Stimulated activated CD4-positive, alpha-beta T cell treated with anti-CD3 and anti-CD28 coated beads, TNF-alpha, amount 100 ng/mL, for 24 hours (primary cell): ENCODE measurements at places on chromosomes 3 and 15.

- no peak for DNase-seq
Measured at GRCh38 chr15:92634060-92634459, 21.5 kb downstream of the FAM174B start.

GRCh38 chr3:68874551-68875348 is 57.6 kb downstream of the TAFA4 start:
- no peak for DNase-seq

DNA sequence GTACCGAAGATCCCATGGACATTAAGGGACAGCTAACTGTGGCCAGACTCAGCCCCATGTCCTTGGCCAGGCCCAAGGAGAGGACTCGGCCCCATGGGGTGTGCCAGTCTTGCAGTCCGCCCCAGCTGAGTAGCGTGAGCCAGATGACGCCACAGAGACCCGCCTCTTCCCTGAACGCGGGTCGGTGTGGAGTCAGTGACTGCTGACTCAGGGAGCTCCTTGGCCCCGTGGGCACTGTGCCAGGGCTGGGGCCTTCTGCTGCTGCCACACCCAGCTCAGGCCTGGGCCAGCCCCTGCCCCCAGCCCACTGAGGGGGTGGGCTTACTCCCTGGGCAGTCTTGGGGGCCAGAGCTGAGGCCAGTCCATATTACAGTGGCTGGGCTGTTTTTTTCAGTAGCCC is 52.8 kb downstream of the PLXNA1 start:
- no peak for DNase-seq

DNA sequence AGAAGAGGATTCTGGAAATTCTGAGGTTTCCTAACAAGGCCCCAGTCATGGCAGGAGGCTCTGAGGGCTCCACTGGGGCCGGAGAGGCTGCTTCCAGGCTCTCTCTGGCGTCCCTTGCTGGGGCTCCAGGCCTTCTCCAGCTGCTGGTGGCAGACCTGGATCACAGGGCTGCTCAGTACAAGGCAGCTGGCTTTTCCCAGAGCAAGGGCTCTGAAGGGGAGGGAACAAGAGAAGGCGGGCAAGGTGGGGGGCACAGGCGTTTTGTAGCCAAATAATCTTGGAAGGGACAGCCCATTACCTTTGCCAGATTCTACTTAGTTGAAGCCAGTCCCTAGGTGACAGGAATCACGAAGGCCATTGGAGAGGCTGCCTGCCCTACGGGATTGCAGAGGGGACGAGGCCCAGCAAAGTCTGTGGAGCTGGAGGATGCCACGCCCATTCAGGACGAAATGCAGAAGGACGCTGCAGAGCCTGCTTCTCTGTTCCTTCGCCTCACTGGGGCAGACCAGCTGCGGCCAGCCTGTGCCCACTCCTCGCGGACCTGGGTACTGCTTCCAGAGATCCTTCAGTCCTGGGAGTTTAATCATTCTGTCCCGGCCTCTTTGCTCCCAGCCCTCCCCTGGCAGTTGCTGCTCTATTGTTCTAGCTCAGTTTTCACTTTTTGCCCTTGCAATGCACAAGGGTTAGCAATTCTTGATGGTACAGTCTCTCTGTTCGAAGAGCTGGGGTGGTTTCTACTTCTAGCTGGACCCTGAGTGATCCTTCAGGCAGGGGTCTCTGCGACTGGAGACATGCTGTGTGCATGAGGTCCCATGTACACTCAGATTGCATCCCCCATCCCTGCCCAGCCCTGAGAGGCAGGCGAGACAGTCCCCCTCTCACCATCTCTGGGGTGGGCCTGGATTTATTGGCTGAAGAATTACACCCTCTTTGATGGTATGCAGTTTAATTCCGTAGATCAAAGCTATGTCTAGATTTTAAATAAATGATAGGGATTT is 149.3 kb upstream of the MEF2A start:
- DNase-seq = no peak

DNA sequence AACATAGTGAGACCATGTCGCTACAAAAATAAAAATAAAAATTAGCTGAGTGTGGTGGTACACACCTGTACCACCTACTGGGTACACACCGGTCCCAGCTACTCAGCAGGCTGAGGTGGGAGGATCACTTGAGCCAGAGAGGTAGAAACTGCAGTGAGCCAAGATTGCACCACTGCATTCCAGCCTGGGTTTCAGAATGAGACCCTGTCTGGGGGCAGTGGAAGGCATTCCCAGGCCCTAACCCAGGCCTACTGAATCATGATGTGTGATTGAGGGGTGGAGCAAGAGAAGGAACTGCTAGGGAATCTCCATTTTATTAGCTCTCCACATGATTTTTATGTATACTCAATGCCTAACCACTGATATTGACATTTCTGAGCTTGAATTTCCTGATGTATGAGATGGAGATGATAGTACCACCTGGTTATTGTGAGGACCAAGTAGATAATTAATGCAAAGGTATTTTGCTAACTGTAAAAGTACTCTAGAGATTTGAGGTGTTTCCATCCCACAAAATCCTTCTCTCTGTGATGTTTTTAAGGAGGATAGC is 169.5 kb upstream of the UMPS start:
- no peak for DNase-seq

DNA sequence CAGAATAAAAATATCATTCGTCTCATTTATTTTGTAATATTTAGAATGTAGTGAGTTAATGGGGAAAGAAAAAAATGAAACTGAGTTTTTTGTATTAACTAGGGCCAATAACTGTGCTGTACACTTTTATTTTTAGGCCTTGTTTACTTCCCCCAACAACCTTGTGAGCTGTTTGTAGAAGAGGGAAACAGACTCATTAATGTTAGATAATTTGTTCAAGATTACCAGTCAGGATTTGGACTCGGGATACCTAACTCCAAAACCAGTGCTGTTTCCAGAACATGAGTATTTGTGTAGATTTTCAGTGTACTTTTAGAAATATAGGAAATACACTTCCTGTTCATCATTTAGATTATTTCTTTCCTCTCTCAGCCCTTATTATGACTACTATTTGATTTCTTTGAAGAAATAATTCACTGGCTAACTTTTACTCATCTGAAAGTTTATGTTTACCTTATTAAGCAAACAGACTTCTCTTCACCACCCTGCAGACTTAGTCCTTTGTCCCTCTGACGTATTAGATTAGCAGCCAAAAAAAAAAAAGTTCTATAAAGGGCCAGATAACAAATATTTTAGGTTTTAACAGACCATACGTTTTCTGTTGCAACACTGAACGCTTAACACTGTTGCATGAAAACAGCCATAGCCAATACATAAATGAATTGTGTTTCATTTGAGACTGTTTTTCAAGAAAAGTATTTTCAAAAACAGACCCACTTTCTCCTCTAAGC is 192.5 kb upstream of the CGNL1 start:
- no peak for DNase-seq

GRCh38 chr3:69585472-69585871 is 153.8 kb upstream of the MITF start:
- no peak for DNase-seq

GRCh38 chr3:197750858-197751737 is 1.4 kb downstream of the FYTTD1 start:
- DNase-seq = no peak

GRCh38 chr15:97941572-97941971 is 18.9 kb upstream of the ARRDC4 start:
- DNase-seq = no peak

- DNase-seq = no peak
Measured at GRCh38 chr3:156898296-156898880, 72.2 kb downstream of the LEKR1 start.

DNA sequence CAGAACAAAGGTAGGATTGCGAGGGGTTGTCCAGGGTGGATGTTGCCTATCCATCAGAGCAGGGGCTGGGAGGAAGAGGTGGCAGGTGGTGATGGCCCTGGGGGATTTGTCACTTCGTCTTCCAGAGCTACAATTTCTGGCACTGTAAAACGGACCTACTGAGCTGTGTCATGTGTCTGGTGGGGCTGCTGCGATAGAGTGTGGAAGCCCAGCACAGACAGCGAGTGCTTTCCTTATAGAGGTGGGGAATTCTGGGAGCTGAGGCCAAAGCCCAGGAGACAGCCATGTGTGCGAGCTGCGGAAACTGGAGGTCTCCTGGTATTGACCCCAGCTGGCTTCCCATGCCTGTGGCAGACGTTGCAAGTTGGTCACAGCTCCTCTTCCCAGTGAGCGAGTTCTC is 61.2 kb upstream of the SEC22A start:
- no peak for DNase-seq

DNA sequence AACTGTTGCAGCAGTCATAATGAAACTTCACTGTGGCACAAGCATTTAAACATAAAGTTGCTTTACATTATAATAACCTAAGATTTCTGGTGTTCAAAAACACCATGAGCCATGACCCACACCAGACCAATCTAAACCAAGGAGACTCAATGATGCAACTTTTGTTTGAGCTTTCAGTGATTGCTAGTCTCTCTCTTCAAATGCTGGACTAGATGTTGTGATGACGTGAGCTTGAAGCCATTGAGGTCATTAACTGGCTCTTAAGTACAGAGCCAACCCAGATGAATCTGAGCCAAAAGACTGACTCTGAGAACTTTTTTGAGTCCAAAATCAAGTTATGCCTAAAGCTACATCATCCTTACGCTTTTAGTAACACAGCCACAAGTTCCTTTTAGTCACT is 36.5 kb downstream of the ATR start:
- DNase-seq = no peak

DNA sequence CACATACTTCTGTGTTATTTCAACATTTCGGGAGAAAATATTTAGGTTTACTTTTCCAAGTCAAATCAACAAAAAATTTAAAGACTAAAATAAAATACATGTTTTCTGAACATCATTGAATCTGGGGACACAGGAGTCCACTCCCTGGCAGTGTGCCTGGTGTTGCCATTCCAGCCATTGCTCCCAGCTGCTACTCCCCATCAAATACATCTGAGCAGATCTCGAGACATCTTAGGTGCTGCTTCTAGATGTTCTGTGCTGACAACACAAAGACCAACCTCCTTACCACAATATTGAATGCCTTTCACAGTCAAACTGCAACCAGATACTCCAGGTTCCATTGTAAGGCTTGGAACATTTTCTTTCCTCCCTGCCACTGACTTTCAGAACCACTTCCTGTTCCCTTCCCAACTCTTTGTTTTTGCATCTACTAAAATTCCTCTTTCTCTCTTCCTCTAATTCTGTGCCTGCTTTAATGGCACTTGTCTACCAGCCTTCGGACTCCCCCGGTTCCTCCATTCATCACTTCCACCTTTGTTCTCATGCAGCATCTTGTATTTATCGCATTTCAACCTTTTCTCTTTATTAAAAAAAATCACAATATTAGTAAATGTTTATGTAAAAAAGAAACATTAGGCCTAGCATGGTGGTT is 81.1 kb upstream of the SLC4A7 start:
- DNase-seq = no peak

- DNase-seq = no peak
Measured at GRCh38 chr15:35167675-35168074, 82.6 kb upstream of the NANOGP8 start.

- DNase-seq = no peak
Measured at GRCh38 chr15:29734917-29735572, 87.2 kb downstream of the TJP1 start.

DNA sequence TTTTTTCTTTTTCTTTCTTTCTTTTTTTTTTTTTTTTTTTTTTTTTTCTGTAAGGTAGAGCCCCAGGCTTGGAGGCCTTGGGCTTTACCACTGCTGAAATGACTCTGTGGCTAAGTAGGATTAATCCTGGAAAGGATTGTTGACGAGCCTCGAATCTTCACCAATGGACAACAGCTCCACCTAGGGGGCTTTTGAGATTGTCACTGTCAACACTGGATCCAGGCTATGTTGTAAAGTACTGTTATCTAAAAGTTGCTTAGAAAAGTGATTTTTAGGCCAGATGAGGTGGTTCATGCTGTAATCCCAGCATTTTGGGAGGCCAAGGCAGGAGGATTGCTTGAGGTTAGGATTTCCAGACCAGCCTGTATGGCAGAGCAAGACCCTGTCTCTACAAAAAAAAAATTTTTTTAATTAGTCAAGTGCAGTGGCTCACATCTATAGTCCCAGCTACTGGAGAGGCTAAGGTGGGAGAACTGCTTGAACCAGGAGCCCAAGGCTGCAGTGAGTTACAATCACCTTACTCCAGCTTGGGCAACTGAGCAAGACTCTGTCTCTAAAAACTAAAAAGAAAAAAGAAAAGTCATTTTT is 41.6 kb downstream of the KLHL18 start:
- DNase-seq = peak; percentile 22

- no peak for DNase-seq
Measured at GRCh38 chr3:106862067-106862466, 515.2 kb upstream of the CCDC54 start.

- DNase-seq = no peak
Measured at GRCh38 chr3:114083112-114083511, 26.6 kb downstream of the QTRT2 start.

DNA sequence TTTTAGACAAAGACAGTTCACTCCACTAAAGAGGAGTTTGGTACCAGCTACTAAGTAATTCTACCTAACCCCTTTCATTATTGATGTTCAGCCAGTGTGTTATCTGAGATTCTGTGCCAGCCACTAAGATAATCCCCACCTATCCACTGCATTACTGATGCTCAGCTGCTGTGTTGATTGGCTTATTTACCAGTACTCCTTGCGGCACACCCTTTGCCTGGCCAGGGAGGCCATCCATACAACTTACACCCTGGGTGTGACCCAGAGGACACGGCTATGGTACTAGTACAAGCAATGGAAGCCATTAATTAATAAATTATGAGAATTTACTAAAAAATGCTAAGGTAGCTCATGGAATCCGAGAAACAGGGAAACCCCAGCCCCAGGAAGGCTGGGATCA is 290.7 kb upstream of the CTNNB1 start:
- DNase-seq = no peak

GRCh38 chr15:99504823-99505551 is 60.8 kb upstream of the MEF2A start:
- no peak for DNase-seq

DNA sequence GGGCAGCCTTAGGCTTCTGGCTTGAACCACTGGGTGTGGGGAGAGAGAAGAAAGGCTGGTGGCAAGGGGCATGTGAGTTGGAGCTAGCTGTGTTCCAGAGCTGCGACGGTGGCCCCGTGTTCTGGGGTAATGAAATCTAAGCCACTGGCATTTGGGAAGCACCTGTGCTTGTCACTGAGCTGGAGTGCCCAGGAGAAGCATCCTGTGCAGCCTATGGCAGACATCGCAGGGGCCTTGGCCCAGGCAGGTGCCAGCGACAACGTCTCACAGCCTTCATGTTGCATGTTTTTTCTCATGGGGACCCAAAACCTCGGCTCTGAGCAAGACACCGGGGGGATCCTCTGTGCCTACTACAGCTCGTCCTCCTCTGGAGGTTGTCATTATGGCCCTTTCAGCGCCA is 91.1 kb upstream of the PLXNA1 start:
- no peak for DNase-seq

DNA sequence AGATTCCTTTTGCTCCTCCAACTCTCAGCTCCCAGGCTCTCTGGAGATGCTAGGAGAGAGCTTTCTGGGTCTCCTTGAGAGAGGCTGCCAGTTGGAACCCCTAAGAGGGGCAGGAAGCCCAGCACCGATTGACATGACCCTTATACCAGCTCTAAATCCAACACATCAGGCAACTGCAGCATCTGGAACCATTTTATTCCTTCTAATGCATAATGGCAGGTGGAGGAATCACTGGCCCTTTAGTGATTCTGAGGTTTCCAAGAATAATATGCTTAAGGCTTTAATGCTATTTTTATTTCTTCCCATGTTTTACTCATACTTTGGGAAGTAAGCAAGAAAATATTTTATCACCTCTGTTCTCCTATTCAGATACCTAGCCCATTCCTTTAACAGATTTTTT is 60.3 kb upstream of the TEX264 start:
- no peak for DNase-seq

GRCh38 chr3:122533931-122534334 is 19.2 kb upstream of the KPNA1 start:
- peak; percentile 25 for DNase-seq

- DNase-seq = no peak
Measured at GRCh38 chr15:39833515-39833981, 50.9 kb upstream of the FSIP1 start.
